Stimulated activated CD4-positive, alpha-beta T cell treated with anti-CD3 and anti-CD28 coated beads, Interleukin-15, amount 100 ng/mL, for 1 hour (primary cell): ENCODE measurements at places on chromosomes 13 and 19.

- DNase-seq = no peak
Observed at GRCh38 chr13:112842343-112842856, 126.6 kb upstream of the MCF2L start.

DNA sequence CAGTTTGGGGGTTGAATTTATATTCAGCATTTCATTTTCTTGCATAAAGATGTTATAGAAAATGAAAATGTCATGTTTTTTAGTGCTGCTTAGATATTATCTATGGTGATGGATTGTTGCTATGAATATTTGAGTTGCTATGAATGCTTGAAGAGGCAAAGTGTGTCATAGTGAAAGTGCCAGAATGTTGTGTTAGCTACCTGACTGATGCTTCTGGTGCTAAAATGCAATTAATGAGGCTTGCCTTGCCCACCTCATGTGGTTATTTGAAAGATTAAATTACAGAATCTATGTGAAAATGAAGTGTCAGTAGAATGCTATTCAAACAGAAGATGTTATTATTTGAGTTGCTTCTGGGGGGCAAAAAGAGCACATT is 62.7 kb upstream of the MYCBP2 start:
- no peak for DNase-seq

GRCh38 chr19:20171285-20171684 is 4.3 kb downstream of the ZNF486 start:
- no peak for DNase-seq

- DNase-seq = no peak
Observed at GRCh38 chr19:38653028-38653571, 5.7 kb downstream of the ACTN4 start.

GRCh38 chr13:80430561-80430960 is 89.6 kb upstream of the SPRY2 start:
- DNase-seq = no peak

DNA sequence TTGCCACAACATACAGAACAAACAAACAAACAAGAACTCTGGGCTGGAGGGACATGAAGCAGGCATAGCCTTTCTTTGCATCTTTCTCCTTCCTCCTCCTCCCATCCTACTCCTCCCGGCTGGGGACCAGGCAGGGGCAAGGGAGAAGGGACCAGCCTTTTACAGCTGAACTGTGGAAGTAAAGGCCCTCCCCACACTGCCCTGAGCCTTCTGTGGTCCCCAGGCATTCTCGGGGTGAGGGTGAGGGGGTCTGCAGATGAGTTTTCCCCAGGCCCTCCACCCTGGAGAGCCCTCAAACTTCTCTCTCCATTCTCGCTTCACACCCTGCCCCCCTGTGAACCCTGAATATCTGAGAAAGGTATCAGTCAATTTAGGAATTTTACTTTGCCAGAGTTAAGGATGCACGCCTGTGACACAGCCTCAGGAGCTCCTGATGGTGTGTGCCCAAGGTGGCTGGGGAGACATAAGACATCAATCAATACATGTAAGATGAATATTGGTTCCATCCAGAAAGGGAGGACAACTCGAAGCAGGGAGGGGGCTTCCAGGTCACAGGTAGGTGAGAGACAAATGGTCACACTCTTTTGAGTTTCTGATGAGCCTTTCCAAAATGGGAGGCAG is 170.9 kb downstream of the COL4A1 start:
- no peak for DNase-seq

DNA sequence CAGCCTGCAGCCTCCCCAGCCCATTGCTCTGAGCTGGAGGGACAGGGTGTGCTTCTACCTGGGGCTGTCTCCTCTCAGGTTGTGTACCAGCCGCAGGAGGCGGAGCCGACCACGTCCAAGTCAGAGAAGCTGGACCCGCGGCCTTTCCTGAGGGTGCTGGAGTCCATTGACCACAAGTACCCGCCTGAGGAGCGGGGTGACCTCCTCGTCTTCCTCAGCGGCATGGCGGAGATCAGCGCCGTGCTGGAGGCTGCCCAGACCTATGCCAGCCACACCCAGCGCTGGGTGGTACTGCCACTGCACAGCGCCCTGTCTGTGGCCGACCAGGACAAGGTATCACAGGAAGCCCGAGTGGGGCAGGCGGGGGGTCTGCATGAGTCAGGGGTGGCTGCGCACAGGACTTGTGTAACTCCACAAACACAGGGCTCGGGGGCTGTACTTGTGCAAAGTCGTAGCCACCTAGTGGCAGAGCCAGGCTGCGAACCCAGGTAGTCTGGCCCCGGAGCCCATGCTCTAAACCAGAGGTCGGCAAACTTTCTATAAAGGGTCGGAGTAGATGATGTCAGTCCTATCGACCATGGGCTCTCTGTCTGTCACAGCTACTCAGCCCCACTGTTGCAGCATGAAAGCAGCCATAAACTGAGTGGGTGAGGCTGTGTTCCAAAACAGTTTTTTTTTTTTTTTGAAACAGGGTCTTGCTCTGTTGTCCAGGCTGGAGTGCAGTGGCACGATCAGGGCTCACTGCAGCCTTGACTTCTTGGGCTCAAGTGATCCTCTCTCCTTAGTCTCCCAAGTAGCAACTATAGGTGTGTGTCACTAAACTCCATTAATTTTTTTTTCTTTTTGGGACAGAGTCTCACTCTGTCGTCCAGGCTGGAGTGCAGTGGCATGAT is 8.9 kb downstream of the DHX34 start:
- DNase-seq = no peak

DNA sequence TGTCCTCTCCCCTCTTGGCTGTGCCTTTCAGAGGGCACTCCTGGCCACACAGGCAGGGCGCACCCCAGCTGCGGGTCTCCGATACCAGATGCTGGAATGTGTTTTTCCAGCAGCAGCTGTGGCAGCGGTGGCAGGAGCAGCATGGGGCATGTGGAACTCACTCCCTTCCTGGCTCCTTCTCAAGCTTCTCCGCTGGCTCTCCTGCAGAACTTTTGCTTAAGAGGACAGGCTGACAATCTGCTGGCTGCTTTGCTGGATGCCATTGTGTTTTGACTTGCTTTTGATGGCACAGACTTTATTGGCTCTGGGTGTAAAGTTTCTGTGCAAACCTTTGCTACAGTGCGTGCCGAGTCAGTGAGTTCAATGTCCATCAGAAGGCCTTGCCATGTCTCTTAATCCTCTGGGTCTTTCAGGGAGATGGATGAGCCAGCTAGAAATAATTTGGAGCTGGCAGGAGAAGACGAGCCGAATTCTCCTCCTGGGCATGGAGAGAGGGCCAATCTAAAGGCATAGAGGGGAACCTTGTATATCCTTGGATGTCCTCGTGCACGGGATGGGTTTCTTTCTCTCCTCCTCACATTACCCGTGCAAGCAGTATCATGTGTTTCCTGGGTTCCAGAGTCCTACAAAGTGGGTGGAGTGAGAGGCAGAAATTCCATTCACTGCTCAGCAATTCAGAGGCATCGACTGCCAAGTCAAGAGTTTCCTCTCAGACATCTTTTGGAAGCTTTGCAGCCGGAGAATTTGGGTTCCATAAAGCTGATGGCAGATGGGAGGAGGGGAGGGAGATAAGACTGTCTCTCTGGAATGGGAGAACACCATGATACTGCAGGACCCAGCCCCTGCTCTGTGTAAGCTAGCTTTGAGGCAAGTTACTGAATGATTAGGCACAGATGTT is 231.2 kb downstream of the FGF9 start:
- no peak for DNase-seq

DNA sequence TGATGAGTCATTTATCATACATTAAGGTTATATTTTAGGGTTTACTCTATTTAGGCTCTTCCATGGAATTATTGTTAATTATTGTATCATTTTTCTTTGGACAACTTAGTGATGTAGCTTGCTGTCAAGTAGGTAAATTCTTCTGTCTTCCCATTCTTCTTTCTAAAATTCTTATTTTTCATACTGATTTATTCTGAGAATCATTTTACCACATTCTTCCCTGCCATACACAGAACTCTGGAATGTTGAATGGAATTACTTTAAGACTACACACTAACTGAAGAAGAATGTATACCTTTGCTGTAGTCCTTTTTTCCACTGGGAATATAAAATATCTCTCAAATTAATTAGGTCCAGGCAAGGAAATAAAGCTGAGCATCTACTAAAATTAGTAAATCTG is 24.5 kb upstream of the SLC7A1 start:
- no peak for DNase-seq

DNA sequence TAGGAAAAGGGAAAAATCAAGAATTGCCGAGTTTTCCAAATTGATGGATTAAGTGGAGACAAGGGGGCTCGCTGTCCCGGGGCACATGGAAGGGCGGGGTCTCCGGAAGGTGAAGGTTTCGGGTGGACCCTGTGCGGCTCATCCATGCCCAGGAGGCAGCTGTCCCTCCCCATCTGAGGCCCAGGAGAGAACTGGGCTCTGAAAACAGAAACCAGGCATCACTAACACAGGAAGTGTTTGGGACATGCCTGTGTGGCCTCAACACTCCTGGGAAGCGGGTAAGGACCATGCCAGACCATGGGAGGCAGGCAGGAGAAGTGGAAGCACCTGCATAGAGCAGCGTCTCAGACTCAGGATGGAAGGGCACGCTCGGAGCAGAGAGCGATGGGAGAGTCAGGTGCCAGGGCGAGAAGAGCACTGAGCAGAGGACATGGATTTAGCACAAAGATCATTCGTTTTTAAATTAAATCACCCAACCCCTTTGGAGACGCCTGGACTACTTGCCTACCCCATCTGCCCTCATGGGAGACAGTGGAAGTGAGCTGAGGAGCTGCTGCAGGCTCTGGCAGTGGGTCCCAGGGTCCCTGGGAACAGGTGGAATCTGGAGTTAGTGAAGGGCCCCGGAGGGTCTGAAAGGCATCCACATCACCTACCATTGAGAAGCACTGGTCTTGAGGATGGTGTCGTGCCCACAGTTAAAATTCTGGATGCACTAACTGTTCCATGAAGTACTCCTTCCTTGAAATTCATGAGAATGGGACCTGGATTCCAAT is 183.2 kb upstream of the SOX1 start:
- DNase-seq = no peak

DNA sequence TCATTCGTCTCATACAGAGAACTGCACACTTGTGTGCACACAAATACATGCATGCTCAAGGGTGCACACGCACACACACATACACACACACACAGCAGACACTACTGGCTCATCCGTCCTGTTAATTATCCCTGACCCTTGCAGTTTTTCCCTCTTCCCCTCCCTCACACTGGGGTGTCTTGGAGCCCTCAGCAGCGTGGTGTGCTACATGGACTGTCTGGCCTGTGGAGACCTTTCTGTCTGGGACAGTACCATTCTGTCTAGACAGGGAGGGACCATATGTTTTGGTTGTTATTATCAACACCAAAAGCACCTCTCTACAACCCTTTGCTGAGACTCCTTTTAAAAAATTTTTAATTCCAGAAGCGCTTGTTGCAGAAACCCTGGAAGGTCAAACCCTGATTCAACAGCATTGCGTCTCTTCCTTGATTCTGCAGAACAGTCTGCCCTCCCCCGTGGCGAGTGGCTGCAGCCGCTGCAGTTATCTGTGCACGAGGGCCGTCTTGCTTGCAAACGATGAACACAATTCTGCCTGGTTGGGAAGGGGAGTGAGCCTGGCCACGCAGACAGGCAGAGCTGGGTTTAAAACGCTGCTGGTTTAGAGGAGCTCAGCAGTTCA is 374.0 kb downstream of the IRS2 start:
- no peak for DNase-seq

- DNase-seq = no peak
Observed at GRCh38 chr13:107582171-107582570, 633.2 kb downstream of the LIG4 start.

- no peak for DNase-seq
Observed at GRCh38 chr19:16548956-16549355, 6.7 kb upstream of the CHERP start.

GRCh38 chr13:26247608-26248007 is 6.3 kb upstream of the CDK8 start:
- DNase-seq = no peak

DNA sequence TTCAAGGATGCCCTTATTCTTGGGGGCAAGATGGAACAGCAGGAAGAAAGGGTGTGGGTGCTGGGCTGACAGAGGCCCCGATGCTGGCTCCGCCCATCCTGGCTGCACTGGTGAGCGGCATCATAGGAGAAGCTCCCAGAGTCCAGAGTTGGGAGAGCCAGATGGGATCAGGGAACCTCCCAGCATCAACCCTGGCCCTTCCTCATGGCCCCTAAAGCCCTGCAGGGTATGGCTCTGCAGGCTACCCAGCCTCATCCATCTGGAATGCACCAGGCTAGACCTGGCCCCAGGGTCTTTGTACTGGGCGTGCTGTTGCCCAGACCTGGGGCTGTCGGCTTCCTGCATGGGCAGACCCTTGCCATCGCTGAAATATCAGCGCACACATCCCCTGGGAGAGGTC is 7.9 kb upstream of the ELL start:
- DNase-seq = no peak

GRCh38 chr19:51194527-51195315 is 30.2 kb upstream of the CD33 start:
- DNase-seq = no peak

- no peak for DNase-seq
Observed at GRCh38 chr13:30186634-30187415, 120.5 kb downstream of the KATNAL1 start.

DNA sequence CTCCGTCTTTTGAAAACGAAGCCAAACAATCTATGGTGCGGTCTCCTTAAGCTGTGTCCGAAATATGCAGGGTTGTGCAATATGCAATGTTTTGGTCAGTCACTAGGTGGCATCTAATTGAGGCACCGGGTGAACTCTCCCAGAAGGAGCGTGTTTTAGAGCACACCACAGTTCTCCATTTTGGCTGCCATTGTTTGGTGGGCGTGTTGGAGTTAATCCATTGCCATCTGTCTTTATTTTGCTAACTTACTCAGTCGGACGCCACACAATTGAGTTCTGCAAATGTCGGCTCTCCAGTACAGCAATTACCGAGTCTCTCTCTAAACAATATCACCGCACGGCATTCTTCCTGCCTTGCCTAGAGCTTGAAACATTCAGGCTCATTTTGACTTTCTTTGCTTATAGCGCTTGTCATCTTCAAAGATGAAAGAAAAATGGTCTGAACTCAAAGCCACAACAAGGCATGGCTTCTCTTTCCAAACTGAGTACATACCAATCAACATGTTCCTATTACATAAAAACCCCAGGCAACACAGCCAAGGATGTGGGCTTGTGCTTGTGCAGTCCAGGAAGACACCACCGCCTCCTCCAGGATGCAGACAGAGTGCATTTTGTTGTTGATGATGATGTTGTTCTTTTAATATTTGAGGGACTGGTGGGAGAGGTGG is 182.0 kb upstream of the SERP2 start:
- DNase-seq = no peak

DNA sequence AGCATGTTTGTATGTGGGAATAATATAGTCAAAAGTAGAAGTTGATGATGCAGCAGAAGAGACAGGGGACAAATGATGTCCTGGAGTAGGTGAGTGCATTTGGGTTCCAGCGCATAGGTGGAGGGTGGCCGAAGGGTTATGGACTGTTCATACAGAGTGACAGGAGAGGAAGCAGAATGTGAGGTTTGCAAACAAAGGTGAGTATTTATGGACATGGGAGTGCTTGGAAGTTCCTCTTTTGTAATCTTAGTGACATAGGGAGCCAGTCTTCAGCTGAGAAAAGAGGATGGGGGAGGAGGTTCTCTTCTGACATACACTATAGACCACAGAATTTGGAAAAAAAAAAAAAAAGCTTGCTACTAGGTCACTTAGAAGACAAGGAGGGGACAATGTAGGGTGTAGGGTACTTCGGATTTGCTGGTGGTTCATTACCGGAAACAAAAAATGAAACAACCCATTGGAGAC is 331.6 kb downstream of the DLEU7 start:
- DNase-seq = no peak
